ENCODE measurements at places on chromosomes 16 and 17.

- peak; percentile 80 for DNase-seq
These were observed 10.3 kb downstream of the HIC1 start for GRCh38 chr17:2064980-2065785.

DNA sequence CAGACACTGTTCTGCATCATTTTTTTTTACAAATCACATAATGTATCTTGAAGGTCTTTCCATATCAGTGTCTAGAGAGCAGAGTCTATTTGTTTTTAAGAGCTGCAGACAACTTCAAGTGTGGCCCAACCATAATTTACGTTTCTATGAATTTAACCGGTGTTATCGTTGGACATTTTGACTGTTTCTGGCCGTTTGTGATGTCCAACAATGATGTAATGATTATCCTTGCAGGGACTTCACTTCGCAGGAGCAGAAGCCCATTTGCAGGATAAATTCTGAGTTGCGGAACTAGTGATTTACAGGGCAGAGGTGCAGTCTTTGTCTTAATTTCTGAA is 26.9 kb upstream of the HLF start:
- no peak for DNase-seq

DNA sequence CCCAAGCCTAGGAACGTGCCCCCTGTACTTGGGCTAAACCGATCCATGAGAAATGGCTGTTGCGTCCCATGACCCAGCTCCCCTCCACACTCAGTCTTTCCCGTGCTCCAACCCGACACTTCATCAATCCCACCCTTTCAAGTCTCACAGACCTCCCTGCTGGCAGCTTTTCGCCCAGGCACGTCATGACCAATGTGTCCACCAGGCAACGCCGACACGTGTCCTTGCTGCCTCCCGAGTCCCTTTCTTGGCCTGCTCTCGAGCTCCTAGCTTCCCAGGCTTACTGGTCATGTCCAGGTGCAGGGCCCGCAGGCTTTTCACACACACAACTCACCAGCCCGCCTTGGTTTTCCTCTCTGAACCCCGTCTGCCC is 12.2 kb downstream of the MNT start:
- DNase-seq = no peak

DNA sequence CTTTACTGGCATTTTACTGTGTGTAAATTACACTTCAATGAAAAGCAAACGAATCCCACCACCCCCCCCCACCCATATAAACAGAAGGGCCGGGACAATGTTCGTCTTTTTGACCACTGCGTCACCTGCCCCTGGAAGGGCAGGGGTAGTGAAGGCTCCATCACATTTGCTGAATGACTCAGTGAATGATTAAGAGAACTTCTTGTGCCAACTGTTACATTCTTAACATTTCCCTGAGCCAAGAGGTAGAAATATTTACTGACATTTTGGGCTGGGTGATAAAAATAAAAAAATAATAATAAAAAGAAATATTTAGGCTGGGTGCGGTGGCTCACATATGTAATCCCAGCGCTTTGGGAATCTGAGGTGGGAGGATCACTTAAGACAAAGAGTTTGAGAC is 24.1 kb downstream of the C16orf96 start:
- no peak for DNase-seq
